ENCODE measurements at places on chromosomes 4 and X. TPM values are rescaled to one million over a fixed set of nuclear protein-coding genes. Genes with fewer than 3 reads are reported as not detected.

The FRMD7 gene
- total RNA-seq, result not detected

The GAGE13 gene
- not detected for total RNA-seq

The COL25A1 gene
- total RNA-seq, result not detected

The STBD1 gene
- 6.0 TPM for total RNA-seq

The GPR50 gene
- total RNA-seq, result 0.12 TPM

The TRPC5OS gene
- total RNA-seq, result not detected

The CXXC4 gene
- 0.02 TPM for total RNA-seq

The CXCL10 gene
- total RNA-seq, result not detected

The FREM3 gene
- total RNA-seq, result not detected

The GABRE gene
- total RNA-seq, result 33.7 TPM

The EFHC2 gene
- 0.25 TPM for total RNA-seq

The NIPAL1 gene
- total RNA-seq, result 0.92 TPM

The NWD2 gene
- not detected for total RNA-seq

The TIMP1 gene
- 269 TPM for total RNA-seq

The PNMA3 gene
- 0.13 TPM for total RNA-seq

The PPP1R3F gene
- total RNA-seq, result 3.3 TPM

The PNMA5 gene
- total RNA-seq, result not detected

The GPRASP1 gene
- total RNA-seq, result 0.30 TPM

The ELMOD2 gene
- total RNA-seq, result 10.5 TPM

The ARMCX5 gene
- total RNA-seq, result 13.6 TPM

The FNIP2 gene
- 2.6 TPM for total RNA-seq

The VCX gene
- total RNA-seq, result not detected

The COX7B2 gene
- not detected for total RNA-seq

The MAGEA12 gene
- not detected for total RNA-seq

The NAA11 gene
- total RNA-seq, result not detected

The ETDB gene
- not detected for total RNA-seq

The OTC gene
- total RNA-seq, result not detected

The ITM2A gene
- total RNA-seq, result not detected

The CNKSR2 gene
- total RNA-seq, result 3.1 TPM

The GAB1 gene
- total RNA-seq, result 1.7 TPM
